Left renal pelvis (tissue), 4 donors: ENCODE measurements at places on chromosomes 16 and 17. TPM values are rescaled to one million over a fixed set of nuclear protein-coding genes. Genes with fewer than 3 reads are reported as not detected.

DNA sequence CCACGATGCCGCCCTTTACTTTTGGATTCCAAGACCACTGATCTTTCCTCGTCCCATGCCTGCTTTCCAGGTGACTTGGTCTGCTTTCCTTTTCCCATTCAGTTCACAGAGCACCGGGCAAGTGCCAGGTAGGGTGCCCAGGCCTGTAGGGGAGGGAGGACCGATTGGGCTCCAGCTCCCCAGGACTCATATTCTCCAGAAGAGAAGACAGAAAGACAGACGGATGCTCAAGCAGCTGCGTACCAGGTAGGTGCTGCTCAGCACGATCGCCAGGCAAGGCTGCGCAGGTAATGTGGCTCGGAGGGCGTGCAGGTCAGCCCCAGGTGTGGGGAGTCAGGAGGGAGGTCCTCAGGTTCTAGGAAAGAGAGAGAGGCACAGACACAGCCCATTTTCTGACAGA lies 67.5 kb upstream of the ZNF423 start:
- DNase-seq, result no peak

GRCh38 chr16:20904507-20905081 lies 4.0 kb downstream of the LYRM1 start:
- DNase-seq, result no peak

- DNase-seq, result no peak
Observed at GRCh38 chr17:8249621-8250500, 772 bp downstream of the PFAS start.

TPSD1 gene
- polyA plus RNA-seq, result not detected

HSPB9 gene
- not detected for polyA plus RNA-seq

CNGB1 gene
- polyA plus RNA-seq, result 0.11 TPM
